ENCODE measurements at places on chromosomes 11 and 22.

DNA sequence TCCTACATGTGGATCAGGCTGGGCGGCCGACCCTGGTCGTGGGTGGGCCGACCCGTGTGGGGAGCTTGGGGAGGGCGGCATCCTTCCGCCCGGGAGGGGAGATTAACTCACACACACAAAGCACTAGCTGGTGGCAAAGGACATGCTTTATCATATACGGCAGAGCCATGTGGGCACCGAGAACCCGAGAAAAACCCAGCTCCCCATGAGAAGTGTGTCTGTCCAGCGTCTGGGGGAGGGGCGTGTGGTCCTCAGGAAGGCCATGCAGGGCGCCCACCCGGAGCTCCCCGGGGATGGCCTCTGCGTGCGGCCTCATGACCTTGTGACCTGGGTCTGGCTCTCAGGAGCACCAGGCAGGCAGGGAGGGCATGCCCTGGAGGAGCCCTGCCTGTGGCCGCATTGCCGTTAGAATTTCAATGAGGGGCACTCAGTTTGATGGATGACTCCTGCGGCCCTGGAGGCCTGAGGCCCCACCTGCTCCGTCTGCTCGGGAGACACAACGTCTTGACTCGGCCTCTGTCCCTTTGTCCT, 39.4 kb upstream of the TOLLIP start:
- no peak for DNase-seq

GRCh38 chr22:46449116-46449691, 88.2 kb downstream of the CELSR1 start:
- no peak for DNase-seq

GRCh38 chr11:69234740-69235710, 58.9 kb upstream of the MYEOV start:
- no peak for DNase-seq

- no peak for DNase-seq
These were observed 169.8 kb downstream of the SPON1 start for GRCh38 chr11:14132312-14132711.

GRCh38 chr11:7964873-7965272, 374 bp downstream of the NLRP10 start:
- DNase-seq: no peak

GRCh38 chr11:32526760-32527159, 56.9 kb upstream of the EIF3M start:
- no peak for DNase-seq

DNA sequence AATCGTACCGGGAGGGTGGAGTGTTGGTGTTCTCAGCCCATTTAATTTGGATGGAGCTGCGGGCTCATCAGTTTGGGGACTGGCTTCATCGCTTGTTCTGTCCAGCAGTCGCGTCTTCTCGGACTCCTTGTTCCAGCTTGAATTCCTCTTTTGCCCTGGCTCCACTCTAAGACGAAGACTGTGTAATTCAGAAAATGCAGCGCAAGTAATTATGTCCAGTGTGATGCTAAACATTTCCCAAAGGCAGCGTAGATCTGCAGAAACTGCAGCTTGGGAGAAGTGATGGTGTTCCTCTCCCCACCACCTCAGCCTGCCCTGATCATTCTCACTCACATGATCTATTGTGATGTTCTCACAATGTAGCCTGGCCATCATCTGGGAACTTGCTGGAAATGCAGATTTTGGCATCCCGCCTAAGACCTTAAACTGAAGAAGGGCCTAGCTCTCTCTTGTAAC, 666 bp downstream of the SLC25A18 start:
- no peak for DNase-seq

- no peak for DNase-seq
These were observed 41.4 kb downstream of the ZNF280B start for GRCh38 chr22:22467112-22467511.

DNA sequence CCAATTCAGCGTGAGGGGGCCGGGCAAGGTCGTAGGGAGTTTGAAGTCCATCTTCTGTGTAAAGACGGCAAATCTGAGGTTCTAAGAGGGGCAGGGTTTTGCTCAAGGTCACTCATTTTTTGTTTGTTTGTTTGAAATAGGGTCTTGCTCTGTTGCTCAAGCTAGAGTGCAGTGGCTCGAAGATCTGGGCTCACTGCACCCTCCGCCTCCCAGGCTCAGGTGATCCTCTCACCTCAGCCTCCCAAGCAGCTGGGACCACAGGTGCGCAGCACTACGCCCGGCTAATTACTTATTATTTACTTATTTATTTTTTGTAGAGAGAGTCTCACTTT, 355 bp upstream of the AP1B1 start:
- no peak for DNase-seq

- DNase-seq: no peak
These were observed 1.2 kb upstream of the TIRAP start for GRCh38 chr11:126281666-126282175.

DNA sequence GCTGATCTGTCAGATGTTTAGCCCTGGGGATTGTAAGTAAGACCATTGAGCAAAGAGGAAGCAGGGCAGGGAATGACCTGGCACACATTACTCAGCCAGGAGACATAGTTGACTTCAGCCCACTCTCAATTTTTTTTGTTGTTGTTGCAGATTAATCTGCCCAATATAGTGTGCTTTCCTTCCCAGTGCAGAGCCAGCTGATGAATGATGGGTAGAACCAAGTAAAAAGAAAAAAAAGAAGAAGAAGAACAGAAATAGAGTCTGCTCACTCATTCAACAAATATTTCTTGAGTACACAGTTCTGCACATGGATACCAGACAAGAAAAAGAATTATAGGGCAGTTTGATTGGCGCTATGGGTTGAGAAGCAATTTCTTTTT, 292.7 kb downstream of the ETS1 start:
- DNase-seq: no peak

DNA sequence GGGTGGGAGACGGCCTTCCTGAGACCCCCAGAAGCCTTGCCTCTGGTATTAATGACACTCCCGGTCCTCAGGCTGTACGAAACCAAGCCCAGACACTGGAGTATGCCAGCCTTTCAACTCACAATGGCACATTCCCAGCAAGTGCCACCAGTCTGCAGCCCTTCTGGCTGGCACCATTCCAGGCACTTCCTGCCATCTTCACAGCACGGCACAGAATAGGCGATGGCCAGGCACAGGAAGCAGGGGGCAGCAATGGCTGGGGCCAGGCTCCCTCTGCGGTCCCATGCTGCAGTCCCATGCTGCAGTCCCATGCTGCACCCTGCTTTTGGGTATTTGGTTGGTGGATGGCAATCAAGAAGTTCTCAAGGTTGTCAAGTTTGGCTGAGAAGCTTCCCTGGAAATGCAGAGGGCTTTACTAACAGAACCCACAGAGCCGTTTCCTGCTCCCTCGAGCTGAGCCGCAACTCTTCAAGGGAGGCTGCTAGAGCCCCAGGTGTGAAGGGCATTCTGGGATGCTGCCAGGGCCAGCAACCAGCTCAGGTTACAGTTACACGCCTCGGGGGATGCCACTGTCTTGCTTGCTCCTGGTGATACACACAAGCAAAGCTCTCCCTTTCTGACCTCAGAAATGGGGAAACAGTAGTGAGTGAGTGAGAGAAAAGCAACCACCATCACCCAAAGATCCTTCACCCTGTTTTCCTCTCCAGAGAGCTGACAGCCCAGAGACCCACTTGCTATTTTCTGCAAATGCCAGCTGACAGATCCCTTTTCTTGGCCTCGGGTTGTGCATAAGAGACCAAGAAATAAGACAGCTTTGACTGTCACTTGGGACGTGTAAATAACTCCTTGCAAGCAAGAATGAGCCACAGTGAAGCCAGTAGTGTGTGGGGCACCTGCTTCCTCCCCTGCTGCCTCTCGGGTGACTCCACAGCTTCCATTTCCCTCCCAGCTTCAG, 23.9 kb downstream of the LRFN4 start:
- DNase-seq: peak; percentile 14

DNA sequence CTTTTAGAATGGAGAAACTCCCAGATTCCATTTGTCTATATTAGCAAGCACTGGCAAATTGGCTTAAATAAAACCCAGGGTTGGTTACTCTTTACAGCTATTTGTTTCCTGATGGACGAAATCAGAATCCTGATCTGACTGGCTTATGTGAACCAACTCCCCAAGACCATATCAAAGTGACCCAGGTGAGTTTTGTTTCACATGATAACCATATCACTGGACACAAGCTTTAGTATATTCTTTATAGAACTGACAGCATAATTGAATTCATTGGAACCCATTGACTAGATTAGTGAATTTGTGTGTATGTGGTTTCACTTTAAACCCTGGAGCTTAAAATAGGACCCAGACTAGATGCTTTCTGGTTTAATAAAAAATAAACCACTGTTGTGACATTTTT, 39.3 kb downstream of the MCAM start:
- DNase-seq: no peak

DNA sequence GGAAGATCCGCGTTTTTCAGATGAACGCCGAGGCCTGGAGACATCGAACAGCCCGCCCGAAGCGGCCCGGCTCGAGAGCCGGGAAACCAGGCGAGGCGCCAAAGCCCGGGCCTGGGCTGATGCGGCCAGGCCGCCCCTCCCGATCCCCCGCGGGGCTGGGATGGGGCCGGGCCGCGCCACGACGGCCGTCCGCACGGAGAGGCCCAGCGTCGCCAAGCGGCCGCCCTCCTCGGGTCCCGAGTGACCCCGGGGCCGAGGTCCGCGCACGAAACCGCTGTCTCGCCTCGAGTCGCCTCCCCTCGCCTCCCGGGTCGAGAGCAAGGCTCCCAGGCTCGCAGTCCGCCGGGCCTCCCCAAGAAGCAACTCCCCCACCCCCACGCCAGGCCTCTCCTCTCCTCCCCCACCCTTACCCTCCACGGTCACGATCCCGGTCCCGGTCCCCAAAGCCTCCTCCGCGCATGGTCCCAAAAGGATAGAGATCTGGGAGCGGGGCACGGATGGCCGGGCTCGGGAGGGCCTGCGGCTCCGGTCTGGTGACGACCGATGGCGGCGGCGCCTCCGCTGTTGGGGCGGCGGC, 482 bp downstream of the DDX17 start:
- no peak for DNase-seq

DNA sequence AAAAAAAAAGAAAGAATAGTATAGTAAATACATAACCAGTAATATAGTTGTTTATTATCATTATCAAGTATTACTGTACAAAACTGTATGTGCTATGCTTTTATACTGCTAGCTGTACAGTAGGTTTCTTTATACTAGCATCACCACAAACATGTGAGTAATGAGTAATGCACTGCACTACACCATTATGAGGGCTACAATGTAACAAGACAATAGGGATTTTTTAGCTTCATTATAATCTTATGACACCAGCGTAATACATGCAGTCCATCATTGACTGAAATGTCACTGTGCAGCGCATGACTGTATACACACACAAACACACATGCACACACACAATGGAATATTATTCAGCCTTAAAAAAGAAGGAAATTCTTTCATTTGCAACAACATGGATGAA, 111.5 kb upstream of the ZBED5 start:
- DNase-seq: no peak

- DNase-seq: peak; percentile 32
These were observed 168.6 kb upstream of the UBASH3B start for GRCh38 chr11:122486793-122487495.

DNA sequence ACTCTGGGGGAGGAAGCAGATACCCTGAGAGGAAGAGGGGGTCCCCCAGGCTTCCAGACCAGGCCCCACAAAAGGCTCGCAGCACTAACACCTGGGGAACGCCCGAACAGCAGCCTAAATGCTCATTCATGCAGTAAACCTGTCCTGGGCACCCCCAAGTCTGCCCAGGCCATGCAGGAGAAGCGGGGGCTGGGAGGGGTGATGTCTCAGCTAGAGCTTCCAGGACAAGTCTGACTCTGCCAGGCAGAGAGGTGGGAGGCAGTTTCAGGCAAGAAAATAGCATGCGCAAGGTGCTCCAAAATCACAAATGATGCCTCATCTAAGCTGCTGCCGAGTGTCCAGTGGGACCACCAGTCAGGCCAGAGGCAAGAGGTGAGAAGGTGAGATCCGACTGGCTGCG, 14.6 kb downstream of the CABP7 start:
- DNase-seq: no peak

DNA sequence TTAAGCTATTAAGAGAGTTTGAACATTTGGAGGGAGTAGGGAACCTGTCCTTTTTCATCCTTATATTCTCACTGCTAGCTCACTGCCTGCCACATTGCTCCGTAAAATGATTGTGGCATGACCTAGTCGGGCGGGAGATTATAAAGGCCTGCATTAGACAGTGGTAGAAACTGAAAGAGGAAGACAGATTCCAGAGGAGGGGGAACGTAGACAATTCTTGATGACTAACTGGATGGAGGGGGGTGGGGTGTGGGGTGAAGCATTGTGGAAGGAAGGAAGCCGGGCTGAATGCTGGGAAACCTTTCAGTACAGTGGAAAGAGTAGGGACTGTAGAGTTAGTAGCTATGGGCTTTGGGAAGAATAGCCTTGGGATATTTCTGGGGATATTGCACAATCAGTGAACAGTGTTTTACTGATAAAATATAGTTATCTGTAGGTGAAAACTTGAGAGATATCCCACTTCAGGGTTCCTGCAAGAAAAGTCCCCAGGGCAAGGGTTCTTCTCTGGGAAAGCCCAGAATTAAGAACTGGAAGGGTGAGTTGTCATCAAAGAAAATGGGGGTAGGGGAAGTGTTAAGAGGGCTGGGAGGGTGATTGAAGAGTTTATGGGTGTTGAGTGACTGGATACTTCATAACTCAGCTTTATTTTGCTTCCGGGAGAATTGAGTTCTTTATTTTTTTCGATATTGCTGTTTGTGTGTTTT, 2.1 kb downstream of the MED15 start:
- DNase-seq: peak; percentile 94

GRCh38 chr11:3971756-3972404, 116.4 kb downstream of the STIM1 start:
- peak; percentile 5 for DNase-seq

GRCh38 chr11:76658231-76658630, 12.3 kb downstream of the LRRC32 start:
- DNase-seq: no peak

- no peak for DNase-seq
These were observed 23.9 kb upstream of the NECTIN1 start for GRCh38 chr11:119752946-119753345.

GRCh38 chr11:1838426-1839144, at the start of gene TNNI2:
TNNI2 (plus strand) TSS chr11:1838981; CDS start chr11:1839697, 716 bp downstream.
- no peak for DNase-seq

GRCh38 chr11:109644152-109644551, 222.2 kb downstream of the C11orf87 start:
- no peak for DNase-seq

DNA sequence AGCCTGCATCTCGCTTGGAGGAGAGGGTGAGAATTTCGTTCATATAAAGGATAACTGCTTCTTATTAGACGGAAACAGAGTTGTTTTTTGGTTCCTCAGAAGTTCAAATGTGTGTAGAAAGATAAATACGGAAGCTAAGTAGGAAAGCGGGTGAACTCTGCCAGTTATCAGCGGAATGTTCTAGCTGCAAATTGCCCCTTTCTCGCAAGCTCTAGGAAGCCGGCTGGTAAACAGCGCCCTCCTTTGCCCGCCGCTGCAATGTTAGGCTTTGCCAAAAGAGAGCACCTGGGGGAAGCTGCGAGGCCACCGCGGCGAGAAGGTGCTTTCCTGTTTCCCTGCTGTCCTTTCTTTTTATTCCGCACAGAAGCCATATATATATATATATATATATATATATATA, 67.0 kb downstream of the IGLL5 start:
- DNase-seq: peak; percentile 12

- DNase-seq: no peak
These were observed 406.7 kb downstream of the TBC1D22A start for GRCh38 chr22:47168900-47169800.
